ENCODE measurements at places on chromosomes 5 and 9. TPM values are rescaled to one million over a fixed set of nuclear protein-coding genes. Genes with fewer than 3 reads are reported as not detected.

- no peak overlapping the region for H3K27ac ChIP-seq
- H3K4me1 ChIP-seq = peaks cover 25% of the 10 kb centered on the region
- H3K36me3 ChIP-seq = no peaks in the 10 kb centered on the region
- H3K27me3 ChIP-seq = no peaks in the 10 kb centered on the region
- no peak for DNase-seq
These were observed 103.7 kb downstream of the ARL15 start for GRCh38 chr5:54206580-54207229.

DNA sequence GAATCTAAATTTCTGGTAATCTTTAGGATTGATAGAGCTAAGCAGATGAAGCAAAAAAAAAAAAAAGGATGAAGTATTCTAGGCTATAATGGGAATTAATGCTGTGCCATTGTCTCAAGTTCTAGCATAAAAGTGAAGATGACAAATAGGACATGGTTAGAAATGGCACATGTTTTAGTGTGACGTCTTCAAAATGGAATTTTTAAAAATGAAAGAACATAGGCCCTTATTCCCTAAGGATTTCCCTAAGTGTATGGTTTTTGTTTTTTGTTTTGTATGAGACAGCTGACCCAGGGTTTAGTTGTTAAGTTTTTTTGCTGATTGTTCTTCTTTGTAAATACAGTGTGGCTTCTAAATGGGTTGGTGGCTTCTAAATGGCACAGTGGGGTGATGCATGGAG, 7.1 kb downstream of the TLE4 start:
- DNase-seq = no peak
- H3K4me1 ChIP-seq = peaks cover 71% of the 10 kb centered on the region
- no peaks in the 10 kb centered on the region for H3K27me3 ChIP-seq
- H3K36me3 ChIP-seq = peaks cover 8% of the 10 kb centered on the region
- no peak overlapping the region for H3K4me3 ChIP-seq

DNA sequence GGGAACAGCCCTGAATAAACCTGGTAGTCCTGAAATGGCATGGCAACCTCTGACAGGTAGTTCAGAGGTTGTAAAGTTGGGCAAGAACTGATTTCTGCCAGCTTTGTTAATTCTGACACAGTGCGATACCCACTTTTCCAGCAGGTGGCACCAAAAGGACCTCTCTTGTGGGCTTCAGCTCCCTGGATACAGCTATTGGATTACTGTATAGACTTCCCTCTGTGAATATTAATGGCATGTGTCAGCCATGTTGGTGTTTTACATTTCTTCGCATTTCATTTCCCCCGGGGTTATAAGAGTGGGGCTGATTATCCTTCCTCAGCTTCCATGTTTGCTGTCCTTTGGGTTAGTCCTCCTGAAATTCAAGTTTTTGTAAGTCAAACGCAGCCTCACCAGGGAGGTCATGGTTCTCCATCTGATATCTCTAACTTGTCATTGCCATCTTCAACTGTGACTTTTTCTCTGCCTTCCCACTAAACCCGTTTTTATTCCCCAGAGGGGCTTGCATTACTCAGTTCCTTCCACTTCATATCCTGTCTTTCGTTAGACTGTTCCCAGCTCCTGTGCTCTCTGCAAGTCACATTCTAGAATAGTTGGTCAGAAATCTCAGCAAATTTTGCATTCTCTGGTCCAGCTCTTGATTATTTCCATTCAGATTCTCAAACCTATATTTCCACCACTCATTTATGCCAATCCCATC, 135.6 kb downstream of the LIFR start:
- no peaks in the 10 kb centered on the region for H3K4me1 ChIP-seq
- no peak for DNase-seq
- H3K27me3 ChIP-seq = peaks cover 32% of the 10 kb centered on the region
- H3K27ac ChIP-seq = no peak overlapping the region
- no peak overlapping the region for H3K4me3 ChIP-seq

DNA sequence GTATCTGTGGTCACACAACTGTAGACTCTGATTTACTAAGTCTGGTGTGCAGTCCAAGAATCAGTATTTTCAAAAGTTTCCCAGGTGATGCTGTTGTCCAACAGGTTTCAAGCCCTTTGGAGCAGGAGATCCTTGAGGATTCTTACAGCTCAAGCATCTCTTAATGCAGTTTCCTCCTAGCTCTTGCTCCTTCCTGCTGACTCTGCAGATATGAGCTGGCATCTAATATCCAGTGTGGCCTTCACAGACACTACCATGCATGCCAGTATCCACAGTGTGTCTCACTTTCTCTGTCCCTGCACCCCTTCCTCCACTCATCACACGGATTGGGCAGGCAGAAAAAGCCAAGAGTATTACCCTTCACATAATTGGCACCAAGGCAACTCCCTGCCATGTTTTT, 182.2 kb upstream of the TNC start:
- H3K36me3 ChIP-seq = no peaks in the 10 kb centered on the region
- no peak for DNase-seq
- H3K27ac ChIP-seq = no peak overlapping the region
- H3K4me1 ChIP-seq = no peaks in the 10 kb centered on the region

GRCh38 chr9:124257844-124258606, at the start of gene NEK6:
TSS of gene NEK6 (plus strand) at chr9:124257949. CDS start at chr9:124301965, 44,016 bp downstream.
- H3K27ac ChIP-seq = peak within 1 kb of the TSS; percentile 89
- peak within 1 kb of the TSS; percentile 93 for H3K4me3 ChIP-seq
- no peaks in the 10 kb centered on the region for H3K27me3 ChIP-seq
- peak; percentile 62 for DNase-seq

The TEX53 gene
- not detected for total RNA-seq

DNA sequence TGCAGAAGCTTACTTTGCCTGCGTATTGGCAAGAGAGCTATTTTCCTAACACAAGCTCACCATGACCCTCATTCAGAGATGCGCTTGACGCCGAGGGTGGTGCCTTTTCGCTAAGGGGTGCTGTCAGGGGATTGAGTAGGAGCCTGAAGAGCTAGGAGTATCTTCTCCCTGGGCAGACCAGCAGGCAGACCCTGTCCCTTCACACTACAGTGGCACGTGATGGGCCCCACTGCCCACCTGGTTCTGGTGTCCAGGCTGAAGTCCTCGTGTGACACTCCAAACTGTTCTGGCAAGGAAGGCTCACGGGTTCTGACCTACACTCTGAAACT, 198.3 kb downstream of the AUH start:
- H3K4me3 ChIP-seq = peak overlapping the region; percentile 81
- no peaks in the 10 kb centered on the region for H3K27me3 ChIP-seq
- H3K36me3 ChIP-seq = no peaks in the 10 kb centered on the region
- no peak for DNase-seq

The NCS1 gene
- total RNA-seq = 38.1 TPM

The MZB1 gene
- total RNA-seq = 27.6 TPM

DNA sequence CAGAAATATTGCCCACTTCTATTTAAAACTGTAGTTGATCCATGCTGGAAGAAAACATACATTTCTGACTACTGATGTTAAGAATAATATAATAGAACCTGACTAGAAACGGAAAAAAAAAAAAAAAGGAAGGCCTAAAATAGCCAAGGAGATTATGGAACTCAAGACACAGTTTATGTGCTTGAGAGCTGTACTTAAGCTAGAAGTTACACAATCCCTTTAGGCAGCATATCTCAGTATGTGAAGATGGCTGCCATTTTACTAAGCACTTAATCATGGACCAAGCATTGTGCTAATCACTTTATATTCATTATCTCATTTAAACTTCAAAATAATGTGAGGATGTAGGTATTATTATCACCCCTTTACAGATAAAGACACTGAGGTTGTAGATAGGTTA, 73.0 kb upstream of the NR4A3 start:
- H3K4me3 ChIP-seq = no peak overlapping the region
- H3K27ac ChIP-seq = no peak overlapping the region
- no peaks in the 10 kb centered on the region for H3K36me3 ChIP-seq
- H3K27me3 ChIP-seq = peaks cover 6% of the 10 kb centered on the region
- DNase-seq = no peak

GRCh38 chr9:28810388-28811075, 1237.3 kb upstream of the C9orf72 start:
- peaks cover 4% of the 10 kb centered on the region for H3K4me1 ChIP-seq
- no peaks in the 10 kb centered on the region for H3K27me3 ChIP-seq
- H3K4me3 ChIP-seq = no peak overlapping the region
- no peak for DNase-seq
- H3K27ac ChIP-seq = no peak overlapping the region

DNA sequence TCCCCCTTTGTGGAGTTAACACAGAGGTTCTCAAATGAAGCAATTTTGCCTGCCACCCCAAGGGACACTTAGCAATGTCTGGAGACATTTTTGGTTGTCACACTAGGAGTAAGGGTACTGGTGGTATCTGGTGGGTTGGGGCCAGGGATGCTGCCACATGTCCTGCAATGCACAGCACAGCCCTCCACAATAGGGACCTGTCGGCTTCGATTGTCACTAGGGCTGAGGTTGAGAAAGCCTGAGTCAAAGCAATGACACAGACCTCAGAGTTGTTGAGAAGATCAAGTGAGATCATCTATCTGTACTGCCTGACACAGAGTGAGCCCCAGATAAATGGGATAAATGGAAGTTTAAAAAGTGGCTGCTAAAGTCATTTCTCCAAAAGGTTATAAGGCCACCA, 249.2 kb upstream of the KLF4 start:
- peaks cover 5% of the 10 kb centered on the region for H3K27me3 ChIP-seq
- H3K4me1 ChIP-seq = no peaks in the 10 kb centered on the region
- H3K36me3 ChIP-seq = no peaks in the 10 kb centered on the region
- H3K27ac ChIP-seq = no peak overlapping the region

GRCh38 chr5:178370102-178370501, 137.5 kb upstream of the PHYKPL start:
- no peak overlapping the region for H3K4me3 ChIP-seq
- peaks cover 7% of the 10 kb centered on the region for H3K27me3 ChIP-seq
- H3K36me3 ChIP-seq = no peaks in the 10 kb centered on the region
- no peak overlapping the region for H3K27ac ChIP-seq

The PCDHA4 gene
- not detected for total RNA-seq

GRCh38 chr9:131276094-131276888, at the start of gene FAM78A:
TSS of gene FAM78A (minus strand) at chr9:131276510. CDS start at chr9:131276179, 331 bp downstream.
- DNase-seq = peak; percentile 74
- peak within 1 kb of the TSS; percentile 98 for H3K27ac ChIP-seq
- H3K27me3 ChIP-seq = no peaks in the 10 kb centered on the region
- peaks cover 34% of the 10 kb centered on the region for H3K4me1 ChIP-seq

DNA sequence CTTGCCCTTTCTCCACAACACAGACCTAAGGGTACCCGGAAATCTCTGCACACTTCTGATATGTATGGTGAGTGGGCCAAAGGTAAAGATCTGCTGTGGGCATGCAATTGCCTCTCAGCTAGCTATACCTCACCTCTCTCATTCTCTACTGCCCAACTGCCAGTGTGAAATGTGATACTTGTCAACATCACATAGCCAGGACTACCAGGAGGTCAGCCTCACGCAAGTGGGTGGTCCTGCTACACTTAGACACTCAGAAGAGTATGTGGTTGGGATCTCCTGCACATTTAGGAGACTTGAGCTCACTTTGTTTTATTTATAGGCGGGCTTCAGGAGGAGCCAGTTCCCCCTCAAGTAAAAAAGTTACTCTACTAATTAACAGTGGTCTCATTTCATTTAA, 88.0 kb upstream of the MAN2A1 start:
- H3K4me1 ChIP-seq = no peaks in the 10 kb centered on the region
- no peak for DNase-seq
- H3K27me3 ChIP-seq = peaks cover 18% of the 10 kb centered on the region
- no peak overlapping the region for H3K27ac ChIP-seq
- H3K36me3 ChIP-seq = no peaks in the 10 kb centered on the region

The SLC4A9 gene
- not detected for total RNA-seq

DNA sequence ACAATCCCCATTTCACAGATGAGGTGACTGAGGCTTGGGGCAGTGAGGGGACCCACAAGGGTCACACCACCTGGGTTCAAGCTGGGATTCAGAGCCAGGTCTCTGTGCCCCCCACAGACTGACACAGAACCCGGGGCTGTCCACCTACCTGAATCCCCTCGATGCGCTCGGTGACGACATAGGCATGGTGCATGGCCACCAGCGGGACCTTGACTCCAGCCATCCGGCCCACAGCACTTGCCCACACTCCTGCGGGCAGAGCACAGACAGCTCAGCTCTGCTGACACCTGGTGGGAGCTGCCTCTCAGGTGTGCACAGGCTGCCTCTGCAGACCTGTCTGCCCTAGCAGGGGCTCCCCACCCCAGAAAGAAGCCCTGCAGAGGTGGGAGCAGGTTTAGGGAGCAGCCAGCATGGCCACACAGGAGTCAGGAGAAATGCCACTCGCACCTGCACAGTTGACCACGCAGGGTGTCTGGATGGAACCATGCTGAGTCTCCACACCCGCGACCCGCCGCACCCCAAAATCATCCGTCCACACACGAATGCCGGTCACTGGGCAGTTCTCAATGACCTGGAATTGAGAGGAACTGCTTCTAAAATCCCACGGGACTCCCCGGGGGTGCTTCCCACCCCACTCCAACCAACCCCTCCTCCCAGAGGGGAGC, 8.4 kb downstream of the SARDH start:
- no peak overlapping the region for H3K4me3 ChIP-seq
- peaks cover 7% of the 10 kb centered on the region for H3K4me1 ChIP-seq
- DNase-seq = no peak
- no peaks in the 10 kb centered on the region for H3K36me3 ChIP-seq
- H3K27me3 ChIP-seq = peaks cover 5% of the 10 kb centered on the region
- no peak overlapping the region for H3K27ac ChIP-seq

- peaks cover 13% of the 10 kb centered on the region for H3K27me3 ChIP-seq
- no peaks in the 10 kb centered on the region for H3K36me3 ChIP-seq
- no peaks in the 10 kb centered on the region for H3K4me1 ChIP-seq
- H3K27ac ChIP-seq = no peak overlapping the region
- DNase-seq = no peak
- no peak overlapping the region for H3K4me3 ChIP-seq
These were observed 211.7 kb downstream of the PLK2 start for GRCh38 chr5:58248221-58248620.

The PCDHGA6 gene
- total RNA-seq = 0.40 TPM

DNA sequence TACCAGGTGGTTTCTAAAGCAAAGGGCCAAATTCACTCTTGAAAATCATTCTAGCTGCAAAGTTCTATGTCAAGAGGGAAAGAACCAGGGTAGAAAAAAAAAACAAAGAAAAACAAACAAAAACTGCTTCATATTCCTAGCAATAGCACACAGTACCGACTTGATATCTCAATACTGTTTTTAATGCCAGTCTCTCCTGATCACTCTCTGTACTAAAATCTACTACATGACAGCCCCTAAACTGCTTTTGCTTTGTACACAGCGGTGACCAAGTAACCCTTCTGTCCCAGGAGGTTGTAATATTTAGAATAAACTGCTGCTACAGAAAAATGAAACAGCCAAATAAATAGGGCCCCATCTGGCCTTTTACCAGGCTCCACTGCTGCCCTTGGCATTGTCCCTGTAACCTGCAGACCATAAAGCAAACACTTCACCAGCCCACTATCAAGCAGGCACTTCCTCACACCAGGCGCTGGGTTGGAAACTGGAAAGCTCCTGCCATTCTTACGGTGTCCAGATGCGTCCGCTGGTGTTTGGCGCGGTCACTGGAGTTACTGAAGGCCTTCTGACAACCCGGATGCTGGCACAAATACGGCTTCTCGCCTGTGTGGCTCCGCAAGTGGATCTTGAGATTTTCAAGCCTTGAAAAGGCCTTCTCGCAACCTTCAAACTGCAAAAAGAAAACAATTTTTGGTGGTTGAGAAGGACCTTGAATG, 363.2 kb downstream of the GLIS3 start:
- peaks cover 22% of the 10 kb centered on the region for H3K27me3 ChIP-seq
- no peak for DNase-seq
- H3K27ac ChIP-seq = no peak overlapping the region

The RBM18 gene
- total RNA-seq = 29.0 TPM
